ENCODE measurements at places on chromosomes 5 and 9. TPM values are rescaled to one million over a fixed set of nuclear protein-coding genes. Genes with fewer than 3 reads are reported as not detected.

Gene CCNI2
- not detected for total RNA-seq

Gene SIT1
- total RNA-seq, result not detected

Gene ANKRD34B
- total RNA-seq, result not detected

Gene INSL6
- total RNA-seq, result not detected

Gene DAB2
- 45.9 TPM for total RNA-seq
